SK-MEL-5 (cell line): ENCODE measurements at places on chromosomes 13 and 19.
A peak's percentile ranks its signal among the peaks of the same experiment; 100 is the strongest.

- DNase-seq = no peak
These were observed 1.4 kb upstream of the OR7G3 start for GRCh38 chr19:9128171-9128570.

DNA sequence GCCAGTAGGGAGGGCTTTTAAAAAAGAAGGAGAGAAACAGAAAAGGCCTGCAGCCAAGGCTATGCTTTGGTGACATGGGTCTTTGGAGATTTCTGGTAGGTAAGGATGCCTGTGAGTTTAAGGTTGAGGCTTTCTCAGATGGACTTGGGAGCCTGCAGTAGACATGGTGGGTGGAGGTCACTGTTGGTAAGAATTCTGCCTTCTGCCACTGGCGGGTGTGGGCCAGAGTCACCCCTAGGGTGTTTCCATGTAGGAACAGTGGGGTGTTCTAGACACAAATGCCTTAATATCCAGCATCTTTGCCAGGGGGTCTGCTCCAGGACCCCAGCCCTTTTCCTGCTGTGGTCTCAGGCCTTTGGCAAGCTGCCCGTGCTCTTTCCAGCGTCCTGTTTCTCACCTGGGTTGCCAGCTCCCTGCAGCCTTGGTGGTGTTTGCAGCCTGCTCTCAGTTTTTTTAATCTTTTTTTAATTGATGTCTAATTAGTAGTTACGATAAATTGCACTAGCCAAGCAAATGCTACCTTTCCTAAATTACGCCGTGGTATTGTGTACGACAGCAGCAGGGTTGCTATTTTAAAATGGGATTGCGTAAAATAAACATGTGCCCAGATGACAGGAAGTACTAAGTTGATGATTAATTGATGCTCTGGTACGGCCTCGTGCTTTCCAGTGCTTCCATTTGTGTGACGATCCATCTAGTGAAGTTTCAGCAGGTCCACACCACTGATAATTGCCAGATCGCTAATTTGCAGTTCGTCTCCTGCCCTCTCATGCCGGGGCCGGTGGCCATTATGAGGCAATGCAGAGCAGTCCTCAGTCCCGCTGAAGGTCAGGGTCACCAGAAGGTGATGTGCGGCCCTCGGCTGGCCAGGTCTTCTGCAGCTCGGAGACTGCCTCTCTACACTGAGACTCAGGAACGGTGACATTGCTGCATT lies 35.3 kb upstream of the NPAS1 start:
- no peak for DNase-seq

DNA sequence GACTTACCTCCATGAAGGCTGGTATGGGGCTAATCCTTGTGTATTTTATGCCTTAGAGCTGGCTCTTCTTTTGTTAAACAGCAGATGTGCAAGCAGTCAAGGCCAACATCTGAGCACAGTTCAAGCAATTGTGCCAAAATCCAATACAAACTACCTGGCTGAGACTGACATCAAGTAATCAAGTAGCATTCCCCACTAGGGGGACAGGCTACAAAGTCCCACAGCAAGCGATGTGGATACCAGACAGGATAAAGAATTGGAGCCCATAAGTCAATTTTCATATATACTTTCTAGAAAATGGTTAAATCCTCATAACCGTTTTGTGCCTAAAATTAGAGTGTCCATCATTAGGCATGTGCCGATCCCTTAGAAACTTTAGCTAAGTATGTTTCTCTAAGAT lies 675.8 kb downstream of the DIAPH3 start:
- no peak for DNase-seq

GRCh38 chr19:50292216-50292827 lies 36.9 kb downstream of the KCNC3 start:
- DNase-seq = no peak

DNA sequence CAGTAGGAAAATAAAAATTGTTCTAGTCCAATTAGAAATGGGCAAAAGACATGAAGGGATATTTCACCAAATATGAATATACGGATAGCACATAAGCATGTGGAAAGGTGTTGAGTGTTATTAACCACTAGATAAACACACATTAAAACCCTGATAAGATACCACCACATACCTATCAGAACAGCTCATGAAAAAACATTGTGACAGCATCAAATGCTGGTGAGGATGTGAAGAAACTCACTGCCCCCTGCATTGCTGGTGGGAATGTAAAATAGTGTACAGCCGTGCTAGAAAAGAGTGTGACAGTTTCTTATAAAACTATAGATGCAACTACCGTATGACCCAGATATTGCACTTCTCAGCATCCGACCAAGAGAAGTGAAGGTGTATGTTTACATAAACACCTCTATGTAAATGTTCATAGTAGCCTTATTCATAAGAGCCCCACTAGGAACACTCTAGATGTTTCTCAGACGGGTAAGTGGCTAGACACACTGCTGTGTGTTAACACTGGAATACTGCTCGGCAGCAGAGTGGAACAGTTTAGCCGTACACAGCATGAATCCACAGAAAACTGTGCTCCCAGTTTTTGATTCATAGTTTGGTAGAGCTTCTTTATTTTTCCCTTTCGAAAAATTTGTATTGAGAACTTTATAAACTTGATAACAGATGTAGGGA lies 321.1 kb downstream of the MYO16 start:
- no peak for DNase-seq

DNA sequence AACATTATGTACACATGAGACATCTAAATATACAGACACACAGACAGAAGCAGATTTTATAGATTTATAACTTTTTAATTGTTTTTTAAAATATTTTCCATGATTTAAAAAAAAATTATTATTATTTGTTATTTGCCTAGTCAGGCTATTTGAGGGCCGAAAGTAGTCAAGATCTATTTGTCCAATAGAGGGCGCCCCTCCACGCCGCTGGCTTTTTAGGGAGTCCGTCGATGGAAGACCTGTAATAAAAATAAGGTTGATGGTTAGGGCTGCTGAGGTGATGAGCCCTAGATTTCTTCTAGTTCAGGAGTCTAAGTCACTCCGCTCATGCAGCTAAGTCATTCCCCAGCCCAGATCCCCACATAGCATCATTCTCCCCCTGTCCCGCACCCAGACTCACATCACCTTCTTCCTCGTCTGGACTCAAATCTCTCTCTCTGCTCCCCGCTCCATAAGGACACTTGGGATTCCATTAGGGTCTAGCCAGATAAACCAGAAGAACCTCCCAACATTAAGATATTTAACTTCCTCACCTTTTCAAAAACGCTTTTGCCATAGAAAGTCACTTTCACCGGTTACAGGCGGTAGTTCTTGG lies 33.9 kb upstream of the CEACAM21 start:
- peak; percentile 64 for DNase-seq

DNA sequence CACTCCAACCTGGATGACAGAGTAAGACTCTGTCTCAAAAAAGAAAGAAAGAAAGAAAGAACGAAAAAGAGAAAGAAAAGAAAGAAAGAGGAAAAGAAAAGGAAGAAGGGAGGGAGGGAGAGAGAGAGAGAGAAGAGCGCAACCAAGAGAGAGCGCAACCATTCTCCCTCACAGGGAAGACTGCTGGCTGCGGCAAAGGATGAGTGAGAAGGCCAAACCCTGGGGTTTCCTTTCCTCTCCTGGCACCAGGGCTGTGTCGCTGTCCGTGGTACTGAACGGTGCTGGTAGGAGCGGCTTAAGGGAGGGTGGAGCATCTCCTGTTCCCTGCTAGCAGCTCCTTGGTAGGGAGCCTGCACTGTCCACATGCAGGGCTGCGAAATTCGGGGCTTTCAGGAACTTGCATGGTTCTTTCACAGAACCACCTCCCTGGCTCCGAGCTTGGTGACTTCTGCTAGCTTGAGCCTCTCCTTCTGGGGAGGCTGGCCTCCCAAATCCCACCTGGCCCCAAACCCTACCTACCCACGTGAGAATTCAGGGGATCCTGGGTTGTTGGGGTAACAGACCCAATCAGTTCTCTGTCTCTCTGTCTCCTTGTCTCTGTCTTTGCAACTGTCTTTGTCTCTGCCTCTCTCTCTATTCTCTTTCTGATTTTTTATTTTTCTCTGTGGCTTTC lies 51.1 kb upstream of the ZNRF4 start:
- peak; percentile 80 for DNase-seq

DNA sequence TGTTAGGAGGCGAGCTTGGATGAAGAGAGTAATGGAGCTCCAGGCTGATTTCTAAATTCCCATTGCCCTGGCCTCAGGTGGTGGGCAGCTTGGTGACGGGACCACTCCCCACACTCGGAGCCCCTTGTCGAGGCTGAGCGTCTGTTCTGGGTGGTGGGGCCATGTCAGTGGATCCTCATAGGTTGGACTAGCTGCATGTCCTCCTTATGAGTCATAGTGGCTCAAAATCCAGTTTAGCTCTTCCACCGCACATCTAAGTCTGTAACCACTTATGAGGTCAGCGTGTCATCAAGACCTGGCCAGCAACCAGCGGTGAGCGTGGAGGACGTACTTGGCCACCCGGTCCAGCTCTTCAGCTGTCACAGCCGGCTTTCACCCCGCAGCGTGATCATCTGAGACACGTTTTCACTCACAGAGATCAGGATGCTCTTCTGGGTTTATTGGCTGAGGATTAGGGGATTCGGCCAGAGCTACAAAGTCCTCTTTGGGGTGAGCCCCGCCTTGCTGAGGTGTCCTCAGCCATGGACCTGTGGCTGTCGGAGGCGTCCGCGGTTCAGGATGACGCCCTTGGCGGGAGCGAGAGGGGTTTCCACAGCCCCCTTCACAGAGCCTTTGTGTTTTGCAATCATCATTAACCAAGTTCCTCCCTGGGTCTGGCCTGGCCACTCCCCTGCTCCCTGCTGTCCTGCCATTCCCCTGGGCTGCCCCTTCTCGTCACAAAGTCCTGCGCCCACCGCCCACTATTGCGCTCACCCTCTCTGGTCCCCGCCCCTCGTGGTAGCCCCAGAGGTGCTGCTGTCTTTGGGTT lies 41.9 kb downstream of the ADPRHL1 start:
- DNase-seq = no peak

GRCh38 chr13:44293374-44293773 lies 80.2 kb upstream of the SERP2 start:
- no peak for DNase-seq

DNA sequence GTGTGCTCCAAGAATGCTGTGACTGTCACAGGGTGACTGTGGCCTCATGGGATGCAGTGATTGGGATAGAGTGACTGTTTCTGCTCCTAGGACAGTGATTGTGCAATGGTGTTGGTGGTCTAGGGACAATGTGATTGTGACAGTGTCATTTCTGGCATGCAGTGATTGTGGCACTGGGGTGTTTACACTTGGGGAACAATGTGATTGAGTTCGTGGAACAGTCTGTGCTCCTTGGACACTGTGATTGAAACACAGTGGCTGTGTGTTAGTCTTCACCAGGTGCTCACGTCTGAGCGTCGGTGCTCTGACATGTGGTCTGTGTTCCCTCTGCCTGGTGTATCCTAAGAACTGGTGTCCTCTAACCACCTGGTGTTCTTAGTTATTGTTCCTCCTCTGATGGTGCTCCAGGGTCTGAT lies 1.7 kb downstream of the PDE4A start:
- no peak for DNase-seq

- DNase-seq = no peak
These were observed 33.2 kb downstream of the ZNF787 start for GRCh38 chr19:56087647-56088496.

GRCh38 chr19:29539131-29539530 lies 13.3 kb downstream of the VSTM2B start:
- no peak for DNase-seq

GRCh38 chr19:1166872-1167573 lies 7.0 kb downstream of the SBNO2 start:
- DNase-seq = no peak

- DNase-seq = no peak
These were observed 25.3 kb upstream of the TBC1D4 start for GRCh38 chr13:75507027-75508001.

- peak; percentile 65 for DNase-seq
These were observed 8.9 kb downstream of the RTBDN start for GRCh38 chr19:12825254-12826131.

DNA sequence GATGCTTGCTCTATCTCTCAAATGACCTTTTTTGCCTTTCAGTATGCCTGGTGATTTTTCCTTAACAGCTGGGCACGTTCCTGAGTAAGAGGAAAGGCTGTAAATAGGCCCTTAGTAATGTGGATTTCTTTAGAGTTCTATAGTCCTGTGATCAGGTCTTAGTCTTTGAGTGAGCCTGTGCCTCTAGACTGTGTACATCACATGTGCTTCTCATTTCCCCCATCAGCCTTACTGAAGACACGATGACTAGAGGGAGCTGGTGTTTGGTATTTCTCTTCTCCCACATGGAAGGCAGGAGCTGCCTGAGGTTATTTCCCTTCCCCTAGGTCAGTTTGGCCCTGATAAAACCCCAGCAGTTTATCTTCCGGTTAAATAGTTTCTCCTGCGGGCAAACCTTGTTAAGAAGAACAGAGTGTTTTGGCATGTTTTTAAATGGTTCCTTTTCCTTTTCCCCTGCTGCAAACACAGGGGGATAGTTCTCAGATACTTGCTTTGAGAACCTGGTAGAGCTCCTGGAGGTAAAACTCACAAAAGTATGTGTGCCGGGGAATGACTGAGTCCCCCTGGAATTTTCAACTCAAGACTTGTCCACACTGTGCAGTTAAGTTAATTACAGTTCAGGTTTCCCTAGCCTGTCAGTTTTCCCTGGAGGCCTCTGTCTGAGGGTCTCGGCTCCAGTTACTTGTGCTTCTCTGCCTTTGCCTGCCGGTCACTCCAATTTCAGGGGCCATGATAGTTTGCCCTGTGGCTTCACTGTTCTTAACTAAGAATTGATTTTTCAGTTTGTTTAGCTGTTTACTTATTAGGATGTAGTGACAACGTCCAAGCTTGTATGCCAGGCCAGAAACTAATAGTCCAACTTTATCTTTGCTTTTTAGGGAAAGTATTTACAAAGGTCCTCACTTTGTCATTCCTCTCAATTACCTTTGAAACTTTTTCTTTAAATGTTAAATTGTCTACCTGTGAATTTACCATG lies 94.4 kb downstream of the URI1 start:
- DNase-seq = peak; percentile 35

- DNase-seq = peak; percentile 9
These were observed 15.0 kb upstream of the EPSTI1 start for GRCh38 chr13:43006893-43007631.

DNA sequence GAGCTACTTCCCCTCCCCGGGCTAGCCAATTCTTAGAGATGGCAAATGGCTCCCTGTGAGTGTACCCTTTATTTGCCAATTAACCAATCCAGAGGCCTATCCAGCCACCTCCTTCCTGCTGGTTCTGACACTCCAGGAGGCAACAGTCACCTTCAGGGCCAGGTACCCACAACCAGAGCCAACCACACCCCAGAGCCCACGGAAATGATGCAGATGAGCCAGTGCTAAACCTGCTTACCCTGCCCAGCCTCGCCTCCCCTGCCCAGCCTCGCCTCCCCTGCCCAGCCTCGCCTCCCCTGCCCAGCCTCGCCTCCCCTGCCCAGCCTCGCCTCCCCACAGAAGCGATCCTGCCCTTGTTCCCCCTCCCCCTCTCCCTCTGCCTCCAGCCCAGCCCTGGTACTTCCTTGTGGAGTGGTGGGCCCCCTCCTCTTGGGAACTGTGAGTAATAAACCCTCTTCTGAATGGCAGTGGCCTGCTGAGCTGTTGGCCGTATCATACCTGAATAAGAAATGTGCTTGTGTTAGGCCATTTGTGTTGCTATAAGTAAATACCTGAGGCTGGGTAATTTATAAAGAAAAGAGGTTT lies 173.8 kb upstream of the RNF113B start:
- no peak for DNase-seq
